HEK293T (cell line): ENCODE measurements at places on chromosomes 11 and 22.

GRCh38 chr11:125268611-125269010 is 104.1 kb downstream of the PKNOX2 start:
- no peak for DNase-seq

- DNase-seq: no peak
Measured at GRCh38 chr11:12429155-12429554, 51.8 kb downstream of the PARVA start.

DNA sequence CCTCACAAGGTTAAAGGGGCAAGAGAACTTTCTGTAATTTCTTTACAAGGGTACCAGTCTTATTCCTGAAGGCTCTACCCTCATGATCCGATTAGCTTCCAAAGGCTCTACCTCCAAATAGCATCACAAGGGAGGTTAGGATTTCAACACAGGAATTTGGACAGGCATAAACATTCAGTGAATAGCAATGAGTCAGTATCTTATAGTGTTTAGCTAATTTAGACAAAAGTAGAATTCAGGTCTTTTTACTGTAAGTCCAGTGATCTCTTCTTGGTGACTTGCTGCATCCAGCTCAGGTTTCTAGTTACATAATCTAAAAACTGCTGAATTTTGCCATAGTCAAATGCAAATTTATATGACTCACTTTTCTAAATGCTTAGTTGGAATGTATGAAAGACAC is 1995.6 kb upstream of the RAG2 start:
- DNase-seq: no peak

DNA sequence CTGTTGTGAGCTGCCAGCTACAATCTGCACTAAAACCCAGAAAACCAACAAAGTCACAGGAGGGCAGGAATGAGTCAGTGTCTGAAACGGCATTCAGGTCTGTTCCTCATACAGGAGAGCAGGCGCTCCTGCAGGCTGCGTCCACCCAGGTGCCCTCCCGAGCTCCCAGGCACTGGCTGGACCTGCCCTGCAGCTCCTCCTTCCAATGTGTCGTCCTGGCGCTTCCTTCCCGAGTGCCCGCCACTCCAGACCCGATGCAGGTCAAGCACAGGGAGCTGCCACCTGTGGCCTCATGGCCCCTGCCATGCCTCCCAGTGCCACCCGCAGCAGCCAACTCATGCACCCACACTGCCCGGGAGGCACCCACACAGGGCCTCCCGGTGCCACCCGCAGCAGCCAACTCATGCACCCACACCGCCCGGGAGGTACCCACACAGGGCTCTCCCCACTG is 12.0 kb downstream of the BRD1 start:
- DNase-seq: no peak

DNA sequence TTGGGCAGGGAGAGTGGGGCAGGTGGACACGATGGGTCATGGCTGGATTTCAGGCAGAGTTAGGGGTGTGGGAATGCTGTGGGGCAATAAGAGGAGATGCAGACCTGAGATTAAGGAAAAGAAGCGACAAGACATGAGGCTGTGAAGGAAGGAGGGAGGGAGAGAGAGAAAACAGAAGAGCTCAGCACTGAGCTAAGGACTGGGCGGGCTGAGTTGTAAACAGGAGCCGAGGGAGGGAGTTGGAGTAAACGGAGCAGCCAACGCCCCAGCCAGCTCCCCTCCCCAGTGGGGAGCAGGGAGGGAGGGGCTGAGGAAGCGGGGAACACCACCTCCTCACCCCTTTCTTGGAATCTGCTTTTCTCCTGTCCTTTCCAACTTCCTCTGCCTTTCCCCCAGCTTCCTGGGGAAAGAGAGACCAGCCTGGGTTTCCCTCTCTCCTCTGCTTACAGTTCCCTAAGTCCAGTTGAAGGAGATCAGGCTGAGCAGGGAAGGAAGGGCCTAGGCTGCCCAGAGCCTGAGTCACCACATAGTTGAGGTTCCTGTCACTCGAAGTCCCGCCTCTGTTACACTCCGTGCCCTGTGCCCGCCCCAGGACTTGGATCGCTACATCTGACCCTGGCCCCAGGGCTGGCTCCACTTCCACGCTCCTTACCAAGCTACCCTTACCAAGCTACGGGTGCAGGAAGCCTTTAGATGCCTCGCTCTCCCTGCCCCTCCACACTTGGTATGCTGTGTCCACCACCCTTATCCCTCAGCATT is 6.7 kb upstream of the AHNAK start:
- no peak for DNase-seq
